ENCODE measurements at places on chromosomes 11 and 22. TPM values are rescaled to one million over a fixed set of nuclear protein-coding genes. Genes with fewer than 3 reads are reported as not detected.

The FOLR3 gene
- 0.78 TPM for total RNA-seq

The TRPC6 gene
- 0.65 TPM for total RNA-seq

The TMEM41B gene
- 48.6 TPM for total RNA-seq

The ALDH3B1 gene
- 50.2 TPM for total RNA-seq

The ATL3 gene
- 394 TPM for total RNA-seq

The TMEM218 gene
- total RNA-seq, result 21.3 TPM

The OR52K2 gene
- not detected for total RNA-seq
